Stimulated activated CD4-positive, alpha-beta T cell treated with anti-CD3 and anti-CD28 coated beads, Interleukin-12 subunit alpha, Interleukin-12 subunit beta, amount 100 ng/mL, for 48 hours (primary cell): ENCODE measurements at places on chromosomes 5 and 9.

- DNase-seq = no peak
These were observed 89.0 kb upstream of the ARAP3 start for GRCh38 chr5:141771031-141771430.

- DNase-seq = no peak
These were observed 585.2 kb upstream of the C9orf72 start for GRCh38 chr9:28158451-28158850.

- DNase-seq = no peak
These were observed 904 bp downstream of the GDNF start for GRCh38 chr5:37838933-37839341.

- DNase-seq = no peak
These were observed 14.8 kb upstream of the COL5A1 start for GRCh38 chr9:134626571-134627416.

DNA sequence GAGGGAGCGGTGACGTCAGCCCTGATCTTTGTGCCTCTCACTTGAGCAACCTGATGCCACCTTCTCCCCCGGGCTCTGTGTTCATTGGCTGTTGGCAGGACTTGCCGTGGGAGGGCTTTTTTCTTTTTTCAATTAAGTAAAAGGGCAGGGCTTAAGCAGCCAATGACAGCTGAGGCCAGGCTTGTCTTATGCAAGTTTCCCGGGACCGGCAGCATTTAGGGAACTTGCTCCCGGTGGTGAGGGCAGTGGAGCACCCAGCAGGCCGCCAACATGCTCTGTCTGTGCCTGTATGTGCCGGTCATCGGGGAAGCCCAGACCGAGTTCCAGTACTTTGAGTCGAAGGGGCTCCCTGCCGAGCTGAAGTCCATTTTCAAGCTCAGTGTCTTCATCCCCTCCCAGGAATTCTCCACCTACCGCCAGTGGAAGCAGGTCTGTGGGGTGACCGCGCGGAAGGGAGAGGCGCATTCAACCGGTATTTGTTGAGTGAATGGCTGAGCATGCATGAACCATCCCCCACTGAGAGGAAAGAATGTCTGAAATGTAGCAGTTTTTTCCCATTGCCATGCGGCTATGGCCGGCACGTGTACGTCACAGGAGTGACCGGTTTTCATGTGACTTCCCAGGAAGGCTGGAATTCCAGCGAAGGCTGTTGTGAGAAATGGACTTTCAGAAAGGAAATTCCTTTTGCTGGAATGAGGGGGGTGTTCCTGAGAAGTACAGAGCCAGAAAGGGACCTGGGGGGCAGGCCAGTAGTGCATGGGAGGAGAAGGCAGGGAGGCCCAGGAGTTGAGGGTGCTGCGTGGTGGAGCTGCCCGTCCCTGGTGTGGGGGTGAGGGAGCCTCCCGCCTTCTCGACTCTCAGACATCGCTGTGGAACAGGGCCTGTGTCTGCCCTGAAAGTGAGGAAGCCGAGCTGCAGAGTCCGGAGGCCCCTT lies 29.0 kb downstream of the PTGES2 start:
- peak; percentile 51 for DNase-seq

GRCh38 chr5:145557345-145557744 lies 277.8 kb downstream of the PRELID2 start:
- no peak for DNase-seq

DNA sequence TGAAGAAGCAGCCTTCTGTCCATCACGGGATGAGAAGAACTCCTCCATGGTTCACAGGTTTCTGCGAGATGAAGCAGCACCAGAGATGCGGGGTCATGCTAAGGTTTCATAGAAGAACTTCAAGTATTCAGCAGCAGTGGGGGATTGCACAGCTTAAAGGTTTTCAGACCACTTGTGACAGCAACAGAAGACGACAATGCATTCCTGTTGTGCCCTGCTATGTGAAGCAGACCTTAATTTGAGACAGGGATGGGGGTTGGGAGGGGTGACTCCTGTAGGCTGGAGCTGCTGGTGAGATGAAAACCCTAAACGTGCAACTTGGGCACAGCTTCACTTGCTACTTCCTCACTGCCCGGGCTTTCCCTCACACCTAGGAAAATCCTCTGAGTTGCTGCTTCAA lies 256.0 kb downstream of the SLIT3 start:
- no peak for DNase-seq

DNA sequence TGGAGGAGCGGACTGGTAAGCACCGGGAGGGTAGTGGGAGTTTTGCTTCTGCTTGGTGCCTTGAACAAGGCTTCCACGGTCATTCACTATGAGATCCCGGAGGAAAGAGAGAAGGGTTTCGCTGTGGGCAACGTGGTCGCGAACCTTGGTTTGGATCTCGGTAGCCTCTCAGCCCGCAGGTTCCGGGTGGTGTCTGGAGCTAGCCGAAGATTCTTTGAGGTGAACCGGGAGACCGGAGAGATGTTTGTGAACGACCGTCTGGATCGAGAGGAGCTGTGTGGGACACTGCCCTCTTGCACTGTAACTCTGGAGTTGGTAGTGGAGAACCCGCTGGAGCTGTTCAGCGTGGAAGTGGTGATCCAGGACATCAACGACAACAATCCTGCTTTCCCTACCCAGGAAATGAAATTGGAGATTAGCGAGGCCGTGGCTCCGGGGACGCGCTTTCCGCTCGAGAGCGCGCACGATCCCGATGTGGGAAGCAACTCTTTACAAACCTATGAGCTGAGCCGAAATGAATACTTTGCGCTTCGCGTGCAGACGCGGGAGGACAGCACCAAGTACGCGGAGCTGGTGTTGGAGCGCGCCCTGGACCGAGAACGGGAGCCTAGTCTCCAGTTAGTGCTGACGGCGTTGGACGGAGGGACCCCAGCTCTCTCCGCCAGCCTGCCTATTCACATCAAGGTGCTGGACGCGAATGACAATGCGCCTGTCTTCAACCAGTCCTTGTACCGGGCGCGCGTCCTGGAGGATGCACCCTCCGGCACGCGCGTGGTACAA lies 556 bp downstream of the PCDHGC3 start:
- DNase-seq = no peak

- DNase-seq = no peak
These were observed 1.6 kb upstream of the FOXE1 start for GRCh38 chr9:97851446-97851883.

DNA sequence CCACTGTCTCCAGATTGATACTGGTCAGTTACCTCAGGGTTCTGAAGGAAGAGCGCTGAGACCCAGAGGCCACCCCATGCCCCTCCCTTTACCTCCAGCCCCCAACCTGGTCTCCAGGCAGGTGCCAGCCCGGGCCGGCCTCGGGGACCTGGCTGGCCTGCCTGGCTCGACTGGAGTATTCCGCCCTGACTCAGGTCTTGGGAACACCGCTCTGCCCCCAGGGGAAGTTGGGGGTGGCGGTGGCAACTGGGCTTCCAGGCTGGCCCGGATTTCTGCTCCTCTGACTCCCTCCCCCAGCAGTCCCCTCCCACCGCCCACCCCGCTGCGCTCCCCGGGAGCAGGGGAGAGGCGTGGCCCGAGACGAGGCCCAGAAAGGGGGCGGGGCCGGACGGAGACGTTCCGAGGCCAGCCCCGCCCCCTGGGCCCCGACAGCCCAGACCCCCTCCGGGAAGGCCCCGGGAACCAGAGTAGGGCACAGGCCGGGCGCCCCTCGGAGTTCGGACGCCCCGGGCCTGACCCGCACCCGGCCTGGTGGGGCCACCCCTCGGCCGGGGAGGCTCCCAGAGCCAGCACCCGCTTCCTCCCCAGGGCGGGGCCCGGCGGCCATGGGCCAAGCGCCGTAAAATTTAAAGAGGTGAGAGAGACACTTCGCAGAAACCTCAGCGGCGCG lies 82.5 kb upstream of the ZBTB43 start:
- peak; percentile 85 for DNase-seq

DNA sequence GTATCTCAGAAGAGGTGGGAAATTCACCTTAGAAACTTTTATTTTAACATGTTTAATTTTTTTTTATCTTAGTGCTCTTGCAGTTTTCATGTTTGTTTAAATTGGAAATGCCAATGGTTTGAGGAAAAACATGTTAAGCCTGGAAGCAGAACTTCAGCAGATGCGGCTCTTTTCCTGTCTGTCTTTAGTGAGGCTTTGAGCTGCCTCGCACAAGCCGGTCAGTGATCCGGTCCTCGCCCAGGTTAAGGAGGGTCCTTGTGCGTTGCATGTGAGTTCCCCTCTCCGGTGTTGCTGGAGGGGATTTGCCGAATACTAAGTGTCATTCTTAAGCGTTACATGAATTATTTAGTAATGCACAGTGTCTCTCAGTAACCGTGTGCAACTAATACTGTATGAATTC lies 9.4 kb upstream of the PLEKHG4B start:
- no peak for DNase-seq

GRCh38 chr5:150219142-150219541 lies 29.3 kb downstream of the SLC6A7 start:
- no peak for DNase-seq

- no peak for DNase-seq
These were observed 697 bp downstream of the SLC1A1 start for GRCh38 chr9:4490705-4491625.

DNA sequence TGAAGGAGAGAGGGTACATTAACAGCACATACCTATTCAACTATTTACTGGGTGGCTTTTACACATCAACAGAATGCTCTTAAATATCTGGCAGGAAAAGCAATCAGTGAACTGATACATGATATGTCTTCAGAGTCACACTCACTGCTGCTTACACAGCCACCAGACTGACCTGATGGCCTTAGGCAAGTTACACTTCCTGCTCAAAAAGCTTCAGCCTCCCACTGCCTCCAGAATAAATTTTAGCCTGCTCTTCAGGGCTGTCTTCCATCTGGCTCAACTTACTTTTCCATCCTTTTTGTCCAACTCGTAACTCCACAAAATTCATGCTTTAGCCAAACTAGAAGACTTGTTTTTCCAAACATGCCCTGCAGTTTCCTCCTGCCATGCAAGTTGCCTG lies 10.7 kb downstream of the LOX start:
- no peak for DNase-seq

DNA sequence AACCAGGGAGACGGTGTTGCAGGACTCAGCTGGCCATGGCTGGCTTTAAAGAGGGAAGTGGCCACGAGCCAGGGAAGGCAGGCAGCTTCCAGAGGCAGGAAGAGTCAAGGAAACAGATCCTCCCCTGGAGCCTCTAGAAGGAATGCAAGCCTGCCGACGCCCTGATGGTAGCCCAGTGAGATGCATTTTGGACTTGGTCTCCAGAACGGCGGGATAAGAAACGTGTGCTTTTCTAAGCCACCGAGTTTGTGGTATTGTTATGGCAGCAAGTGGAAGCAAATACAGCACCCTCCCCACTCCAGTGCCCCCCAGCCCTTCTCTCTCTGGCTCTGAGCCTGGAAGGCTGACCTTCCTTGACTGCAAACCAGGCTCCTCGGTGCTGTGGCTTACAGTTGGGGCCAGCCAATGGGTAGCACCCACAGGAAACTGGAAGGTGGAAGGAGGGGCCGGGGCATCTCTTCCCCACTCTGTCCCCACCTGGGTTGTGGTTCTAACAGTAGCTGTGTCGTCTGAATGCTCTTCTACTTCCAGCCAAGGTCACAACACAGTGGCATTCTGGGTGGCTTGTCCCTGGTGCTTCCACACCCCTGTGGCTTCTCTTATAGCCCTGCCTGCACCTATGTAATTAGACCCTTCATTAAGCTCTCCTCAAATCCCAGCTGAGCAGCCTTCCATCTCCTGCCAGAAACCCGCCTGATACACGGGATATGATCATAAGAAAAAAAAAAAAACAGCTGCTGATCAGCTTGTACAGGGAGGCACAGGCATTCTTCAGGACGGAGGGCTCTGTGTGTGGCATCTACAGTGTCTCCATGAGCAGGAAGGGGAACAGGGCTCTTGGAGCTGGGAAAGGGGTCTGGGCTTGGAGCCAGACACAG lies 29.9 kb upstream of the UNC5A start:
- DNase-seq = no peak

DNA sequence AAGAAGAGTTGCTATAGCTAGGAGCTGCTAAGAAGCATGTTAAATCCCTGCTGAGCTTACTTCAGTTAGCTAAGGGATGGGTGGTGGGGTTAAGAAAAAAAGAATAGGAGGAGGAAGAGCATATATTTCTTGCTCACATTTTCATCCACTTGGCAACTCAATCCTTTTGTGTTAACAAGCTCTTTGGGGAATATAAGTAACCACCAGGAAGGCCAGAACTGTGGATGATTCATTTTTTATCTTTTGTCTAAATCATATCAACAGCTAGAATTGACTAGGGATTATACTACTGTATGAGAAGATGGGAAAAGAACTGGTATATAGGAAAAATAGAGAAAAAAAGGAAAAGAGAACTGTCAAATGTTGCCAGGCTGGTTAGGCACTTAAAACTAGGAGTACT lies 555.3 kb upstream of the ARRDC3 start:
- no peak for DNase-seq

- no peak for DNase-seq
These were observed 296.1 kb upstream of the MPDZ start for GRCh38 chr9:13575558-13575957.
